Activated naive CD8-positive, alpha-beta T cell treated with anti-CD3 and anti-CD28 coated beads for 36 hours (primary cell): ENCODE measurements at places on chromosomes 13 and 19.

- no peaks in the 10 kb centered on the region for H3K27me3 ChIP-seq
- DNase-seq = no peak
- H3K36me3 ChIP-seq = peaks cover 50% of the 10 kb centered on the region
- H3K4me1 ChIP-seq = peaks cover 66% of the 10 kb centered on the region
Observed at GRCh38 chr13:99254830-99255229, 3.3 kb downstream of the GPR18 start.

DNA sequence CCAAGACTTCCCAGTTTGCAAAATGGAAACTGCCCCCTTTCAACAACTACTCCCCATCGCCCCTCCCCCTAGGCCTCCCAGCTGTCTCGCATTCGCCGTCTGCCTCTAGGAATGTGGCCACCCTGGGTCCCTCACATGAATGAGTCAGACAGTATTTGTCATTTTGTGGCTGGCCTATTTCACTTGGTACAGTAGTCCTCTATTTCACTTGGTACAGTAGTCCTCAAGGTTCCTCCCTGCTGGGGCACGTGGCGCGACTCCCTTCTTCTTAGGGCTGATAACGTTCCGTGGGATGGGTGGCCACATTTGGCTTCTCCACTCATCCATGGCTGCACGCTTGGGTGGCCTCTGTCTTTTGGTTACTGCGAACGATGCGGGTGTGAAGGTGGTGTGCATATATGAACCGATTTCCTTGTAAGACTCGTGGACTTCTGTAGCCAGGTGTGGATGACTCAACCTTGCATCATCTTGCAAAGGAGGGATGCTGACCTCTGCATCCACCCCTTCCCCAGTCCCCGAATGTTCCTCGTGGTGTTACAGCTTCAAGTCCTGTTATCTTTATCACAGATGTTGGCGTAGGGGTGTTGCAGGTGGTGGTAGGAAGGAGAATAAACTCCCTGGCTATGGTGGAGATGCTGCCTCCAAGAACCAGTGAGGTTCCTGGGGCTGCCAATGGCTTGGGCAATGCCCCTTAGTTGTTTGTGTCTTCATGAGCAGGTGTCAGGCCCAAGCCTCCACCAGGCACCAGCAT, 112.1 kb upstream of the SOX1 start:
- H3K36me3 ChIP-seq = no peaks in the 10 kb centered on the region
- no peaks in the 10 kb centered on the region for H3K27me3 ChIP-seq
- H3K4me3 ChIP-seq = no peak overlapping the region
- no peaks in the 10 kb centered on the region for H3K4me1 ChIP-seq
- H3K27ac ChIP-seq = no peak overlapping the region
- DNase-seq = no peak

DNA sequence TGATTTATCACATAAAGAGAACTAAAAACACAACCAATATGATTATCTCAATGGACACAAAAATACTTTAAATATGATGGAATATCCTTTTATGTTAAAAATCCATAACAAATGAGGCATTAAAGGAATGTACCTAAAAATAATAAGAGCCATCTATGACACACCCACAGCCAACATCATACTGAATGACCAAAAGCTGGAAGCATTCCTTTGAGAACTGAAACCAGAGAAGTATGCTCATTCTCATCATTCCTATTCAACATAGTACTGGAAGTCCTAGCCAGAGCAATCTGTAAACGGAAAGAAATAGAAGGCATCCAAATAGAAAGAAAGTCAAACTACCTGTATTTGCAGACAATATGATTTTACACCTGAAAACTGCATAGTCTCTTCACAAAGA, 671.0 kb downstream of the SLITRK1 start:
- H3K4me1 ChIP-seq = no peaks in the 10 kb centered on the region
- H3K36me3 ChIP-seq = no peaks in the 10 kb centered on the region
- H3K4me3 ChIP-seq = no peak overlapping the region
- no peak for DNase-seq
- no peak overlapping the region for H3K27ac ChIP-seq
- no peaks in the 10 kb centered on the region for H3K27me3 ChIP-seq

GRCh38 chr19:40800339-40800996, 1.5 kb downstream of the EGLN2 start:
- no peaks in the 10 kb centered on the region for H3K27me3 ChIP-seq
- DNase-seq = no peak
- H3K4me3 ChIP-seq = peak overlapping the region; percentile 99
- peaks cover 72% of the 10 kb centered on the region for H3K4me1 ChIP-seq

DNA sequence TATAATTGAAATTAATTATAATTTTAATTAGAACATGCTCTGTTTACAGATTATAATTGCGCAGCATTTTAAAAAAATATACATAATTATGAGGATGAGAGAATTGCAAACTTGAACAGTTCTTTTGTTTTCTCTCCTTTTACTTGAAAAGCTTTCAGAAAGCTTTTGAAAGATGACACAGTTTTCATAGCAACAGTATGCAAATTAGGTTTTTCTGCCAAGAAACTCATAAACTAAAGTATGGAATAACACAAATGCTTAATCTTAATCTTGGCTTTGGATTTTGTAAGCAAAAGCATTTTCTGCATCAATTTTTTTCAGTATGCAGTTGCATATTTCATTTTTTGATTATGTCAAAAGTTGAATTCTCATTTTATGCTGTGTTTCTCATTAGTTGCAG, 32.8 kb upstream of the AKAP11 start:
- H3K4me1 ChIP-seq = peaks cover 4% of the 10 kb centered on the region
- H3K4me3 ChIP-seq = no peak overlapping the region
- no peaks in the 10 kb centered on the region for H3K36me3 ChIP-seq
- no peaks in the 10 kb centered on the region for H3K27me3 ChIP-seq
- DNase-seq = no peak

DNA sequence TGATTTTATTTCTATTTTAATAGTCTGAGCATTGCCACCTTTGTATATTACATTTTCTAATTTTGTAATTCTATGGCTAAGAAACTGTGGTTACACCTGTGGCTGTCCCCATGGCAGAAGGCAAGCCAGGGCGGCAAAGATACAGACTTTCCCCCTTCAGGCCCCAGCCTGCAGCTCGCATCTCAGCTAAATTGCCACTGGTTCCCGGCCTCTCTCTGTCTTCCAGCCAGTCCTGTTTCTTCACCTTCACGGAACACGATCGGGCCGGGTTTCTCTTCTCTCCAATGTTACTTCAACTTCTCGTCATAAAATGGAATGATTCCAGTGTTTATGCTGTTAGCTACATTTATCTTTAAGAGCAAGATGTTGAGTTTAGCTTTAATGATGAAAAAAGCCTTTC, 124.5 kb upstream of the ZNF507 start:
- peaks cover 11% of the 10 kb centered on the region for H3K4me1 ChIP-seq
- no peak for DNase-seq
- no peak overlapping the region for H3K27ac ChIP-seq
- peaks cover 47% of the 10 kb centered on the region for H3K27me3 ChIP-seq
- no peak overlapping the region for H3K4me3 ChIP-seq

DNA sequence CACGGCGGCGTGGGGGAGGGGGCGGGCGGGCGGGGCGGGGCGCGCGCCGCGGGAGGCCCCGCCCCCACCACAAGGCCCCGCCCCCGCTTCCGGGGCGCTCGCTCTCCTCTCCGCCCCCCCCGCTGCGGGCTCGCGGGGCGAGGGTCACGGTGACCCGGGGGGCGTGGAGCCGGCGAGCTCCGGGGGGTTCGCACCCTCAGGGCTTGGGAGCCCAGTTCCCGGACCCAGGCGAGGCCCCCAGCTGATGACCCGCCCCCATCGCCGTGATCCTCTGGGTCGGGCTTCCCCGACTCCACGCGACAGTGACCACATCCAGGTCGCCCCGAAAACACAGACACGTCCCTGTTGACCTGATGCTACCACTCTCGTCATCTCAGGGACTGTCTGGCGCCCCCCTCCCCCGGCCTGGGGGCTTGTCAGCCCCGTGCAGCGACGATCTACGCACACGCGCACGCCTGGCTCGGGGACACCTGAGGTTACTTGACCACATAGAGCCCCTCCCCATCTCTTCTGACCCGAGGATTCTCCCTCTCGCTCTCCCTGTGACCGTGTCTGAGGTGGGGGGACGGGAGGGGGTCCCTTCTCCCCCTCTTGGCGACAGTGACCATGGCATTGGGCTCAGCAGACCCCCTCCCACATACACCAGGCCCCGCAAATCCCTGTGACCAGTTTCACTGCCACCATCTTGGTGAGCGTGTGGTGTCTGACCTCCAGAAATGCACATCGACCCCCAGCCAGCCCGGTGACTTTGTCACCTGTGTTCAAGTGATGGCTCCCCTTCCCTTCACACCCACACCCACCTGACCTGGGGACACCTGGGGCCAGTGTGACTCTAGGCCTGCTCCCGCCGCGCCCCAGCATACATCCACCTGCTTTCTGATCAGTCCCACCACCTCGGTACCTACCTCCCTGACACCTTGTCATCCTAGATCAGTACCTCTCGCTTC, 670 bp downstream of the MAP2K7 start:
- H3K4me3 ChIP-seq = peak overlapping the region; percentile 95
- peaks cover 6% of the 10 kb centered on the region for H3K27me3 ChIP-seq
- H3K27ac ChIP-seq = peak overlapping the region; percentile 91

DNA sequence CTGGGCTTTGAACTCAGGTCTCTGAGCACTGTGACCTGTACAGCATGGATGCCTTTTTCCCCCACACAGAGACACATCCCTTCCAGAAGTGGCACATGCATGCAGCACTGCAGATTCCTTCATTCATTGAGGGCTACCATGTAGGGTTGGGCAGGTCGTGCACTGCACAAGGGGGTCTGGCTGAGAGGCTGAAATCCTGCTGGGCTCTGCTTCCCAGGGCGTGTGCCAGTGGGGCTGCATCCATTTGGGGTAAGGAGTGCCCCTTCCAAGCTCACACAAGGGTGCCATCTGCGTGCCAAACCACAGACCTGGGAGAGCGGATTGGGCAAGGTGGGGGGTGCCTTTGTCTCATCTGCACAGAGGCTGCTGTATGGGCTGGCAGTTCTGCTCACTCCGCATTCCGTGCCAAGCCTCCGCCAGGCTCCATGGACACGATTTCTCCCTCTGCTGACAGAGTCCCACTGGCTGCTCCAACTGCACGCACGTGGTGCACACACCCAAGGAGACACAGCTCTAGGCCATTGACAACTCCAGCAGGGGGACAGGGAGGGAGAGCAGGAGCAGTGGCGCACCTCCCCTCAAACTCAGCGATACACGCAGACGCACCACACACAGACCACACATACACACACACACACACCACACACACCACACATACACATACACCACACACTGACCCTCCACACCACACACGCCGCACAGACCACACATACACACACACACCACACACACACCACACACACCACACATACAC, 4.5 kb upstream of the SHISA7 start:
- no peak overlapping the region for H3K4me3 ChIP-seq
- H3K27ac ChIP-seq = no peak overlapping the region
- DNase-seq = no peak
- H3K36me3 ChIP-seq = no peaks in the 10 kb centered on the region
- H3K27me3 ChIP-seq = peaks cover 57% of the 10 kb centered on the region

- H3K4me3 ChIP-seq = no peak overlapping the region
- DNase-seq = no peak
- no peaks in the 10 kb centered on the region for H3K36me3 ChIP-seq
Observed at GRCh38 chr13:43573361-43573740, 213.4 kb downstream of the ENOX1 start.

DNA sequence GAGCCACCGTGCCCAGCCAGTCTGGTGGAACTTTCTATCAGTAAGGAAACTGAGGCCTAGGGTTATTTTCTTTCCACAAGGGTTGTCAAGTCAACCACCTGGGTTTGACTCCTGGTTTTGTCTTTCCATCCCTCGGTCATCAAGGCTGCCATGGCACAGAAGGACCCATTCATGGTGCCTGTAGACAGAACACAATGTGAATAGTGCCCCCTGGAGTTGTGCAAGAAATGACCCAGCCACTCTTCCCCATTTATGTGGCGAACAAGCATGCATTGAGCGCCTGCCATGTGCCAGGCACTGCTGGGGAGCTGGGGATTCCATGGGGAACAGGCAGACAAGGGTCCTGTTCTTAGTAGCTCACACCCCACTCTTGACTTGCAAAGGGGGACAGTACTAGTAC, 4.1 kb downstream of the SMARCA4 start:
- H3K27me3 ChIP-seq = no peaks in the 10 kb centered on the region
- no peak overlapping the region for H3K4me3 ChIP-seq
- DNase-seq = no peak
- peaks cover 57% of the 10 kb centered on the region for H3K4me1 ChIP-seq
- no peak overlapping the region for H3K27ac ChIP-seq

DNA sequence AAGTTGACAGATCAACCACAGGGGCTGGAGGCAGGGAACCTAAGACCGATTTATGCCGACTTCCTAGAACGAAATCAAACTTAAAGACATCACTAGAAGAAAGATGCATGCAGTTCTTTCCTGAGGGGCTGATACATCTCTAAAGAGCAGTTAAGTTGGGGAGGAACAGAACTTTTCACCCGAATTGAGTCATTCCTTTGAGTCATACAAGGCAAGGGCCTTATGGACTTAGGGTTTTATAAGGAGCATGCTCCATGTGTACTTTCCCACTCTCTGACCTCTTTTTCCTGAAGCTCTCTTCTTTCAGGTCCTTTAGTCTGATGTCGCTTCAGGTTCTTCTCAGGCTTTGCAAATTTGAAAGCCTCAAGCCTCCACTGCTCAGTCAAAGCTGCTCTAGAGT, 7.9 kb upstream of the FBXL3 start:
- H3K36me3 ChIP-seq = peaks cover under 1% of the 10 kb centered on the region
- H3K4me3 ChIP-seq = no peak overlapping the region
- no peak for DNase-seq
- peaks cover 8% of the 10 kb centered on the region for H3K4me1 ChIP-seq
- H3K27ac ChIP-seq = no peak overlapping the region
- H3K27me3 ChIP-seq = no peaks in the 10 kb centered on the region

DNA sequence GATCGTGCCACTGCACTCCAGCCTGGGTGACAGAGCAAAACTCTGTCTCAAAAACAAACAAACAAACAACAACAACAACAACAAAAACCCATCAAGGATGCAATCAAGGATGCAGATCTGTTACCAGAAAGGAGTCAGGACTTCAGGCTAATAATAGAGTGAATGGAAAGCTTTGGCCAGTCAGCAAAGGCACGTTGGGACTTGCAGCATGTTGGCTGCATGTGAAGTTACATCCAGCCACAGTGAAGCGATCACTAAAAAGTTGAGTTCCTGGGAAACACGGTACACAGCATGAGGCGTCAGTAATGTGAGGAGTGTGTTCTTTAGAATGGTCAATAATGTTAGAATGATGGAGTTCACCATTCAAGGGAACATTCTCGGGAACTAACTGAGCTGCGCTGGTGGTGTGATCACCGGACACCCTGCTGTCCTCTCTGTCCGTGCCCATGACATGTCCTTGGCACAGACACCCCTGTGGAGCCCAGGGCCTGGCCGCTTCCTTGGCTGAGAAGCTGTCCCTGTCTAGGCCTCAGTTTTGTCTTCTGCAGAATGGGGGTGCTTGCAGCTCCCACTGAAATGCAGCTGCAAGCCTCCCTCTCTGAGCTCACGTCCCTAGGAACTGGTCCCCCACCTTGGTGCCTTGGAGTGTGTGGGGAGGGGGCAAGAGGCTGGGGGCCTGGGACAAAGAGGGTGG, 2.3 kb upstream of the LGALS7B start:
- no peaks in the 10 kb centered on the region for H3K4me1 ChIP-seq
- no peak overlapping the region for H3K27ac ChIP-seq
- no peak for DNase-seq
- no peak overlapping the region for H3K4me3 ChIP-seq

GRCh38 chr13:58994777-58995176, 1169.0 kb downstream of the DIAPH3 start:
- H3K27me3 ChIP-seq = no peaks in the 10 kb centered on the region
- DNase-seq = no peak
- H3K27ac ChIP-seq = no peak overlapping the region
- no peaks in the 10 kb centered on the region for H3K4me1 ChIP-seq
- no peaks in the 10 kb centered on the region for H3K36me3 ChIP-seq
